Stimulated activated CD4-positive, alpha-beta T cell treated with anti-CD3 and anti-CD28 coated beads, Interleukin-1b, Interleukin-23, amount 100 ng/mL, for 24 hours (primary cell): ENCODE measurements at places on chromosomes 2 and 18.

DNA sequence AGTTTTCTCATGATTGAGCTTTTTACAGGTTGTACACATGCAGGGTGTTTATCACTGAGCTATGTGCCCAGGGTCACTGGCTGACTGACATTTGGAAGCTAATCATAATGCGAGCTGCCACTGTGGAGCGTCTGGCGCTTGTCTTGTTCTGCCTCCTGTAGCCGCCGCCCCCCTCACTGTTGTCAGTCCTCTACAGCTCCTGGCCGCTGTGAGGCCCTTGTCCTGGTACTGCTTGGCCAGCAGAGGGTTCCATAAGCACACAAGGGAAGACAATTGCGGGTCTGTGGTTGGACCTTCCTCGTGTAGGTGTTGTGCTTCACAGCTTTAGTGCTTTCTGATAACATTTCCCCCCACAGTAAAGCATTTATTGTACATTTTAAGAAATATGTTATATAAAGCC, 105.6 kb upstream of the LDLRAD4 start:
- no peak for DNase-seq

GRCh38 chr2:3602553-3603339, 7.8 kb downstream of the COLEC11 start:
- no peak for DNase-seq

- no peak for DNase-seq
Measured at GRCh38 chr18:75173125-75173432, 35.9 kb downstream of the PTGR3 start.

- DNase-seq: no peak
Measured at GRCh38 chr2:235234736-235235135, 259.1 kb upstream of the AGAP1 start.

- no peak for DNase-seq
Measured at GRCh38 chr2:41941831-41942230, 106.0 kb upstream of the PKDCC start.

- no peak for DNase-seq
Measured at GRCh38 chr2:33067598-33067997, 120.8 kb downstream of the LTBP1 start.

DNA sequence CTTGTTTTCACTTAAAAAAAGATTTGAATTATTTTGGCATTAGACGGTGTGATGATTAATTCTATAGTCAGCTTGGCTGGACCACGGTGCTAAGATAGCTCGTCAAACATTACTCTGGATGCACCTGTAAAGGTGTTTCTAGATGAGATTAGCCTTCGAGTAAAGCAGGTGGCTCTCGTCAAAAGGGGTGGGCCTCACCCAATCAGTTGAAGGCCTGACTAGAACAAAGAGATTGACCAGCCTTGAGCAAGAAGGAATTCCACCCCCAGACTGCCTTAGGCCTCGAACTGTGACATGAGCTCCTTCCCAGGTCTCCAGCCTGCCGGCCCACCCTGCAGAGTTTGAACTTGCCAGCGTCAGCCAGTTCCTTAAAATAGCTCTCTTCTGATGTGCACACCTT, 73.4 kb downstream of the TWIST2 start:
- no peak for DNase-seq

DNA sequence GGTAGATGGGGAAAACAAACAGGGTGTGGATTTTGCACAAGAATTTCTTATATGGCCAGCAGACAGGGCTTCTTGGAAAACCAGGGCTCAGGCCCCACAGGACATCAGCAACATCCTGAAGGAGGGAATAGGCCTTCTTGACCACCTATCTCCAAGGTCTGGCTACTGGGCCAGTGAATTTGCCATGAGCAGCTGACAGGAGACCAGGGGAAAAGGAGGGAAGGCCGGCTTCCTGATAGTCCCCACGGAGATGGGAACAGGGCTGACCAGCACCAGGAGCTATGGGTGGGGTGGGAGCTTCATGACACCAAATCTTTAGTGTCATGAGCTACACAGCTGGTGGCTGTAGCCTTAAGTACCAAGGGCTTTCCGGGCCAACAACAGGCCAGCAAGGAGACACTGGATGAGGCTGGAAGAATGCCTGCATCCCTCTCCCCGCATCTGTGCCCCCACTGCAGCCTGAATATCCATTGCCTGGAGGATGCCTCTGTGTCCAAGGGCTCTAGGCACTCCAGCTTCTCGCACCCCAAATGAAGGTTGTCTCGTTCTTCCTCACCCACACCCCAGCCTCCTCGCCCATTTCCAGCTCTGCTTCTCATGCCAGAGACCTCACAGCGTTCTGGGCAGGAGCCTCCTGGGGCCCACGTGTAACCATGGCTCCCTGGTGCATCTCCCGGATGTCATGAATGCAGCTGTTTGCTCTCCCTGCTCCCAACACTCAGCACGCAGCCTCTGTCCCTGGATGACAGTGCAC, 74.8 kb downstream of the EMX1 start:
- no peak for DNase-seq

DNA sequence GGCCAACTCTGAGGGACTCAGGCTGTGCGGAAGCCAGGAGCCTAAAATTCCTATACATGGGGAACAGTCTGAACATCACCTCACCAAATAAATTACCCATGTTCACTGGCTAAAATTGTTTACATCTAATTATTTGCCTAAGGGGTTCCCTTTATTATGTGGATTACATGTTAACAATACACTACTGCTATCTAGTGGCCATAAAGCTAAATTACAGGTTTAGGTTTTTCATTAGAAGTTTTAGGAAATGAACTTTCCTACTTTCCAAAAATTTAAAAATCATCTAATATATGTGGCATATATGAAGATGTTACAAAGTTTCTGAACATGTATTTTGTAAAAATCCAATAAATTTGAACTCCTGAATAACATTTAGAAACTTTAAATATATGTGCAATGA, 40.3 kb downstream of the PLA2R1 start:
- no peak for DNase-seq

DNA sequence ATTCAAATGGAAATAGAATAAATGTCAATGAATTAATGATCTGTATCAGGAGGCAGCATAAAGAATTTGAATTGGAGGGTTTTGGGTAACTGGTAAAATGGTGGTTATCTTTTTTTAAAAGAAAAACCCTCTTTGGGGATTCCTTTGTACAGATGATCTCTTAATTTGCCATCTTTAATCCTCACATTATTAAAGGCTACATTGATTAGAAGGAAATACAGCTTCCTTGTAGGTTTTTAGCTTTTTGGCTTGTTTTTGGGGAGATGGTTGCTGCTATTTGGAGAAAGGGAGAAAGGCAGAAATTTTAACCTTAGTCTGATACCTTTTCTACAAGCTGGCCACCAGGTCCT, 600 bp upstream of the MAPRE2 start:
- DNase-seq: no peak

DNA sequence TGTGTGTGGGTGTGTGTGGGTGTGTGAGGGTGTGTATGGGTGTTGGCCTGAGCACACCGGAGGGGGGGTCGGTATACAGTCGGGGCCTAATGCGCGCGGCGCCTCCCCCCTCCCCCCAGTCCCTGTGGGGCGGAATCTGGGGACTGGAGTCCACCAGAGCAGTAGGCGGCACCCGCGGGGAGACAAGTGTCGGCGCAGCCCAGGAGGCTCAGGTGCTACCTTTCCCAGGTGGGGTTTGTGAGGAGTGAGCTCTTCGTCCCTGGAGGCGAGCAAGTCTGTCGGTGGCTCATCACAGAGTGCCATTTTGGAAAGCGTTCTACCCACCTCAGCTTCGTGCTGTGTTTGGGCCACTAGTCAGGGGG, 2896.1 kb upstream of the TEKT4 start:
- DNase-seq: no peak

GRCh38 chr2:136358576-136358975, 240.6 kb upstream of the CXCR4 start:
- DNase-seq: no peak

GRCh38 chr2:234436482-234436837, 60.4 kb downstream of the ARL4C start:
- DNase-seq: no peak

- DNase-seq: no peak
Measured at GRCh38 chr18:10514082-10514481, 11.7 kb upstream of the NAPG start.

DNA sequence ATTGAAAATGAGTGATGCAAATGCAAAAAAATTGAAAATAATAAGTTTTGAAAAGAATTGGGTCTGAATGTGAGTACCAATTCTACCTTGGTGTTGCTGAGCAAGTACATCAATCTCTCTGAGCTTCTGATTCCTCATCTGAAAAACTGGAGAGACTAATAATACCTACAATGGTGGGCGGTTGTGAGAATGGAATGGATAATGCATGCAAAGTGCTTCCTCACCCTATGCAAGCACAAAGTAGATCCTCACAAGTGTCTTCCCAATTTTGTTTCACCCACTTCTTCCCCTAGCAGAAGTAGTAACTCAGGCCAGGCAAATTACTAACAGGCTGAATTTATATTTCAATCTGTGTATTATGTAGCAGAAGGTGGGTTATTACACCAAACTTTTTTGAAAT, 191.7 kb upstream of the PIK3C3 start:
- no peak for DNase-seq

- no peak for DNase-seq
Measured at GRCh38 chr18:68500556-68500955, 214.4 kb downstream of the TMX3 start.

DNA sequence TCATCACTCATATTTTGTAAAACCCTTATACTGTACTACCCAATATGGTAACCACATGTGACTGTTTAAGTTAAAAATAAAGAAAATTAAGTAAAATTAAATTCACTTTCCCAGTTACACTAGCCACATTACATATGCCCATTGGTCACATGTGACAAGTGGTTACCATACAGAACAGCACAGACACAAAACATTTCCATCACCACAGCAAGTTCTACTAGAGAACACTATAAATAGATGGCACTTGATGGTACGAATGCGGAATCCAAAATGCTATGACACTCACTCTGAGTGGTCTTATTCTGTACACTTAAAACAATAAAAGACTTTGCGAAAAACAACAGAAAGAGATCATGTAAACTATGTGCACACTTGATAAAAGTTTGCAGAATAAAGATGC, 202.2 kb downstream of the PDE1A start:
- DNase-seq: no peak

DNA sequence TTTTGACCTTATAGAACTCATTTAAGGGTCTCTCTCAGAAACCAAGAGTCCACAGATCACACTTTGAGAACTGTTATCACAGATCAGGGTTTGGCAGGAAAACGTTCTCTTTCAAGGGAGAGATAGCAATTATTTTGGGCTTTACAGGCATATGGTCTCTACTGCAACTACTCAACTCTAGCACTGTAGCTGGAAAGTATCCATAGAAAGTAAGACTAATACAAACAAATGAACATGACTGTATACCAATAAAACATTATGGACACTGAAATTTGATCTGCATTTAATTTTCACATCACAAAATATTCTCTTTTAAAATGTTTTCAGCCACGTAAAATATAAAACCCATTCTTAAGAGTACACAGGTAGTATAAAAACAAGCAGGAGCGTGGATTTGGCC, 100.5 kb downstream of the TRIP12 start:
- no peak for DNase-seq

DNA sequence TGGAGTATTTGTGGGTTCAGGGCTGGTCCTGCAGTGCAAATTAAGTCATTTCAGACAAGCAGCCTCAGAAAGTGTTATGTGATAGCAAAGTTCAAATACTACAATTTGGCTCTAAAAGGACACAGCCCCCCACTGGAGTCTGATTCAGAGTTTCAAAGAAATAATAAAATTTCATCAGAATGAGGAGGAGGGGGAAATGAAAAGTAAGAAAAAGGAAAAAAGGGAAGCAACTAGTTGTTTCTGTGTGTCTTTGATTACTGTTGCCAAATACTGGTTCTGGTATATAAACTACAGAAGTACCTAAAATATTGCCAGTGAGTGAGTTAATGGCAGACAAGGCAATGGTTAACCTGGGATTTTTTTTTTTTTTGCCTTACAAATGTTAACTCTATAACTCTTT, 773.9 kb downstream of the BCL11A start:
- DNase-seq: no peak

- no peak for DNase-seq
Measured at GRCh38 chr2:178108176-178108575, 4.1 kb upstream of the RBM45 start.
